NCI-H526 treated with DMSO at 0.1 percent for 48 hours (cell line): ENCODE measurements at places on chromosomes 5 and 9.

- no peak for DNase-seq
These were observed 20.3 kb downstream of the AK8 start for GRCh38 chr9:132857616-132858342.

GRCh38 chr5:6699357-6699756 is 13.9 kb upstream of the TENT4A start:
- no peak for DNase-seq

DNA sequence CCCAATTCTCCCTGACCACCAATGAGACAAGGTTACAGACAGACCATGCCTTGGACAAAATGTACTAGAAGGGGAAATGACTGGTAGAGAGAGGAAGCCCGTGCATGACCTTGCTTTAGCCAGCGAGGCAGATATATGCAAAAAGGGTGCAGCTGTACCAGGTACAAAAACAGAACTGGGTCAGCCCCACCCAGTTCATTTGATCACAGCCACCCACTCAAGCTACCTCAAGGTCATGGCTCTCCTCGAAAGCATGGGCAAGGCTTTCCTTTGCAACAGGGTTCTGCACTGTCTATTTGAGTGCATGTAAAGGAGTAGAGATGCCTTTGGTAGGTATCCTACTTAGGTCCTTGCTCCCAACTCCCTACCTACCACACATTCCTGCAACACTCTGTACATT is 33.3 kb downstream of the TLE1 start:
- no peak for DNase-seq

- no peak for DNase-seq
These were observed 61.1 kb downstream of the GRIA1 start for GRCh38 chr5:153551537-153552079.

- no peak for DNase-seq
These were observed 156.0 kb upstream of the MAST4 start for GRCh38 chr5:66440202-66440680.

- no peak for DNase-seq
These were observed 155.6 kb upstream of the NTRK2 start for GRCh38 chr9:84513979-84514378.

DNA sequence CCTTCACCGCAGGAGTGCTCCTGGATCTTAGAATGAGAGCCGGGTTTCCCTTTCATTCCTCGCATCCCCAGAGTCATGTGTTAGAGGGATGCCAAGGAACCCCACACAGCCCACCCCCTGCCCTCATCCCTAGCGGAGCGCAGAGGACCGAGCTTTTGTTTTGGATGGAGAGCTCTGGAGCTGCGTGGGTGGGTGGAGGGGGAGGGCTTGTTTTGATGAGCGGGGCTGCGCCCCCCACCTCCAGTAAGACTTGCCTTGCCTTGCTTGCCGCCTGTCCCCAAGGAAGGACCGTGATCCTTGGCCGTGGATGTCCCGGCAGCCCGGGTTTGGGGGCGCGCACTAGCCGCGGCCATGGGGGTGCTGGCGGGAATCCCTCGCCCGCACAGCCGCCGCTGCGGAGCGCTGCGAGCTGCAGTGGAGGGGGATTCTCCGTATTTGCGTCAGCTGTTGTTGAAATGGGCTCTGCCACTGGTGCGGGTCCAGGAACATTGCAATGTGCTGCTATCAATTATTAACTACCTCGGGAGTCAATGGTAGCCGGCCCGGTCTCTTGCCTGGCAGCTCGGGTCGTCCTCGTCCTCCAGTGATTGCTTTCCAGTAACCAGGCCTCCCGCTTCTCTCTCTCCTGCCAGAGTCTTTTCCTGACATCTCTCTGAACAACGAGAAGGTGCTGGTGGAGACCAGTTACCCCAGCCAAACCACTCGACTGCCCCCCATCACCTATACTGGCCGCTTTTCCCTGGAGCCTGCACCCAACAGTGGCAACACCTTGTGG is 1.0 kb downstream of the EGR1 start:
- DNase-seq: peak; percentile 18

DNA sequence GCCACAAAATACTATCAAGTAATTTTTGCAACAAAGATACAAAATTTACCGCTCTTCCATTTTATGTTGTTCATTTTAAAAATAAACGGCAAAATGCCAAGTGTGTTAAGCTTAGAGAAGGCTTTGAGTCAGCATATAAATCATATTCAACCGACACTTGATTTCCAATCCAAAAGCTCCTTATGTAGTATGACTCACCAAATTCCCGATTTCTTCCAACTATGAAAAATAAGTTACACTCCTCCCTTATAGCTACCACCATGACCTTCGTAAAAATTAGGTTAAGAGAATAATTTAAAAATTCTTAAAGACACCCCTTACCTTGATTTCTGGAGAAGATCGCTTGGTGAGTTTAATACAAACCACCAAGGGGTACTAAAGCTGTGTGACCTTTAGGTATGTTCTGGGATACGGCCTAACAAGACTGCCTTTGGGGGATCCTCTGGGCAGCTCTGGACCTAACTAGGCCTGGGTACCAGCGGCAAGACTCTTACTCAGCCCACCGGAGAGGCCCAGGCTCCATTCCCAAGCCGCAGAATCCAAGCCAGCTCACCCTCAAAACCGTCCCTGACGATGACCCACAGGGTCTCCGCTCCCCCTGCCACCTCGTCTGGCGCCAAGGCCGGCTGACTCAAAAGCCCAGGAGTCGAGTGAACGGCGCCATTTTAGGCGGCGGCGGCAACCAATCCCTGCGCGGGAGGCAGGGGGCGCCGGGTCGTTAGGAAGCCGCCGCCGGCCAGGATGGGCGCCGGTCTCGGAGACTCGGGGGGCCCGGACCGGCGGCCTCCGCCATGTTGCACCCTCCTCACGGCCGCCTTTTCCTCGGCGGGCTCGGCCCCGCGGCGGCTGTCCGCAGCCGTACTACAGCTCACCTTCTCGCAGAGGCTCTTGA is 739 bp downstream of the PPP2CA start:
- no peak for DNase-seq

- DNase-seq: peak; percentile 35
These were observed 232.8 kb upstream of the ZNF608 start for GRCh38 chr5:124979251-124979650.

DNA sequence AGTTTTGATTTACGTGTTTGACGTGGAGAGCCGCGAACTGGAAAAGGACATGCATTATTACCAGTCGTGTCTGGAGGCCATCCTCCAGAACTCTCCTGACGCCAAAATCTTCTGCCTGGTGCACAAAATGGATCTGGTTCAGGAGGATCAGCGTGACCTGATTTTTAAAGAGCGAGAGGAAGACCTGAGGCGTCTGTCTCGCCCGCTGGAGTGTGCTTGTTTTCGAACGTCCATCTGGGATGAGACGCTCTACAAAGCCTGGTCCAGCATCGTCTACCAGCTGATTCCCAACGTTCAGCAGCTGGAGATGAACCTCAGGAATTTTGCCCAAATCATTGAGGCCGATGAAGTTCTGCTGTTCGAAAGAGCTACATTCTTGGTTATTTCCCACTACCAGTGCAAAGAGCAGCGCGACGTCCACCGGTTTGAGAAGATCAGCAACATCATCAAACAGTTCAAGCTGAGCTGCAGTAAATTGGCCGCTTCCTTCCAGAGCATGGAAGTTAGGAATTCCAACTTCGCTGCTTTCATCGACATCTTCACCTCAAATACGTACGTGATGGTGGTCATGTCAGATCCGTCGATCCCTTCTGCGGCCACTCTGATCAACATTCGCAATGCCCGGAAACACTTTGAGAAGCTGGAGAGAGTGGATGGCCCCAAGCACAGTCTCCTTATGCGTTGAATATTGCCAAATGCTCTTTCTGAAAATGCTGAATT is 850 bp downstream of the RRAGA start:
- DNase-seq: peak; percentile 48

DNA sequence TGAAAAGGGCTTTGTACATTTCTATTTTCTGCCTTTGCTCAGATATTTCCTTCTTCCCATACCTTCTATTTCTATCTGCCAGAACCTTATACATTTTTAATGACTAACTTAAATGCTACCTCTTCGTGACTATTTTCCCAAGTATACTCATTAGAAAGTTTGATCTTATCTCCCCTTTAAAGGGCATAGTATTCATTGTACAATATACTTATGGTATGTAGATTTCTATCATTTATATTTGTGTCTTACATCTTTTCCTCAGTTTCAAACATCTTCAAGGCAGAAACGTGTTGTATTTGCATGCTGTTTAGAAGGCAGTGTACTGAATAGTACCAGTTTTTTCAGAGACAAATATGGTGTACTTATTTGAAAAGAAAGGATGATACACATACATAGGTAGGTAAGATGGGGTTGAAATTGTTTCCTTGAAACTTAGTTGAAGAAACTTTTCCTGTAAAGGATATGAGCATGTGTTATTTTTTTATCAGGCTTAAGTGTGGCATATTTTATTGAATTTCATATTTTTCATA is 518.1 kb upstream of the NUDT12 start:
- DNase-seq: no peak

DNA sequence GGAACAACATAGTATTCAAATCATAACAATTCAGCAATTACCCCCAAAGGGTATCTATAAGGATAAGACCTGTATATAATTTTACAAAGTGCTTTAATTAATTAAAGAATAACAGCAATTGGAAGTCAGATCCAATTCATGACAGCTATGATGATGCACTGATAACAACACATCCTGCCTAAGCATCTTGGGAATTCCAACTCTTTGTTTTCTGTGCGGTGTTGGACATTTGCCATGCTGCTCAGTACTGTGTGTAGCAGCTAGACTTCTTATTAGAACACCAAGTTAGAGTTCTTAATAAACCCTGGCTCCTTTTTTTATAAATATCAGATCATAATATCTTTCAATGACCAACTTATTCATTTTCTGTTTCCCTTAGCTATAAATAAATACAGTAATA is 209.0 kb downstream of the SEC61B start:
- no peak for DNase-seq

DNA sequence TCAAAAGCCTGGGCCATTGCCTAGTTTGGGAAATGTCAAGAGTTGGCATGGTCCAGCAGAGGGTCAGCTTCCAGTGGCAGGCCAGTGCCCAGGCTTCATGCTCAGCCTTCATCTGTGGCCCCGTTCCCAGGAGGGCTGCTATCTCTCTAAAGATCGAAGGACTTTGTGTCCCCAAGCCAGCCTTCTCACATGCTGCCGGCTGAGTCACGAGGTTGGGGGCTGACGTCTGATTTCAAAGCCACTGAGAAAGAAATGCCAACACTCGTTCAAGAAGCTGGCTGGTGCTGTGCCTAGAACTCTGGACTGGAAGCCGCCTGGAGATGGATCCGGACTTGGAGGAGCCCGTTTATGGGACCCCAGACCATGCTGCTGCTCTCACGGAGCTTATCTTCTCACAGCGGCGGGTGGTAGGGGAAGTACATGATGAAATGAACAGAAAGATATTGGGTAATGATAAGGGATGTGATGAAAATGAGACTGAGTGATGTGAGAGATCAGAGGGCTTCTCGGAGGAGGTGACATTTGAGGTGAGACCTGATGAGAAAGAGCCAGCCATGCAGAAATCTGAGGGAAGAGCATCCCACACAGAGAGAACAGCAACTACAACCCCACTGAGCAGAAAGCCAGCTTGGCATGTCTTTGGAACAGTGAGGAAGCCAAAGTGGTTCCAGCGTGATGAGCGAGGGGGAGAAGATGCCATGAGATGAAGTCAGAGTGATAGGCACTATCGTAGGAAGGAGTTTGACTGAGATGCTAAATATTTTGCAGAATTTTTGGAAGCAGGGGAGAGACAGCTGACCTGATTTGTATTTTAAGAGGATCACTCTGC is 54.9 kb upstream of the BOD1 start:
- DNase-seq: no peak

DNA sequence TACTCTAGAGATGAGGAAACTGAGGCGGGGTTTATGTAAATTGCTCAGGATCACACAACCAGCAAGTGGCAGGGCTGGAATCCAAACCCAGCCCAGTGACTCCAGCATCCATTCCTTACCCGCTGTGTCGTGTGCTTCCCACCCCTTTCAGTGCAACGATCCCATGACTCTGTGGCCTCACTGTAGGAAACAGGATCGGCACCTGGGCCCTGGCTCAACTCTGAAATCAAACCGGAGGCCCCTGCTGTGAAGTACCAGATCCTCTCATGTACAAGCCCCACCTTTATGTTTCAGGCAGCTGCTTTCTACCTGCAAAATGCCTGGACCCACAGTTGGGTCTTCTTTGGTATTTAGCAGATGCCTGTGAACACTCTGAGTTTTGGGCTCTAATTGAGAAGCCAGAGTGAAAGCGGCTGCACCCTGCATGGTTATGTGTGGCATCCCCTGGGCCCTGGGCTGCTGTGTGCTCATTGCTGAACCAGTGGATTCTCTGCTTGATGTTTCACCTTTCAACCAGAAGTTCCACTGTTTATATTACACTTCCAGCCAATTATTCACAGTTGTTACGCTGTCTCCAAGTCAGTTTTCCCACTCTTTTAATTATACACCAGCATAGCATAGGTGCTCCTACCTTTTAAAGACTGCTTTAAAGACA is 36.7 kb downstream of the ABLIM3 start:
- DNase-seq: no peak

GRCh38 chr9:79551994-79552393 is 19.8 kb upstream of the TLE4 start:
- DNase-seq: no peak

- DNase-seq: no peak
These were observed 11.1 kb downstream of the NIPSNAP3B start for GRCh38 chr9:104774831-104775573.

DNA sequence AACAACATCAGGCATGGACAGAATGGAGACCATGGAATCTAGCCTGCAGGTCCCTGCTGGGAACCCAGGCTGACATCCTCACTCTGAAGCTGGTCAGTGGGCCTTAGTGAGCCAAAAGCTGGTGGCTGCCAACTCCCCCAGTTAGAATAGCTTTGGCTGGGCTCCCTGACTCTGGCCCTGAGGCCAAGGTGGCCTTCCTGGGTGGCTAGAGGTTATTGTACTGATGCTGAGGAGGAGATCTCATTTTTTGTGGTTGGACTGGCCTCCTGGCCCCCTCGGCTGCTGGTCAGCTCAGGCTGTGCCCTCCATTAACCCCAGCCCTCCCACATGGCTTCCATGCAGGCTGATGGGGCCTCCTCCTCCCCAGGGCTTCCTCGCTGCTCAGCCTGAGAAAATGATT is 101.2 kb upstream of the PANK3 start:
- DNase-seq: no peak

- no peak for DNase-seq
These were observed 172.2 kb upstream of the ZNF608 start for GRCh38 chr5:124918618-124919017.

DNA sequence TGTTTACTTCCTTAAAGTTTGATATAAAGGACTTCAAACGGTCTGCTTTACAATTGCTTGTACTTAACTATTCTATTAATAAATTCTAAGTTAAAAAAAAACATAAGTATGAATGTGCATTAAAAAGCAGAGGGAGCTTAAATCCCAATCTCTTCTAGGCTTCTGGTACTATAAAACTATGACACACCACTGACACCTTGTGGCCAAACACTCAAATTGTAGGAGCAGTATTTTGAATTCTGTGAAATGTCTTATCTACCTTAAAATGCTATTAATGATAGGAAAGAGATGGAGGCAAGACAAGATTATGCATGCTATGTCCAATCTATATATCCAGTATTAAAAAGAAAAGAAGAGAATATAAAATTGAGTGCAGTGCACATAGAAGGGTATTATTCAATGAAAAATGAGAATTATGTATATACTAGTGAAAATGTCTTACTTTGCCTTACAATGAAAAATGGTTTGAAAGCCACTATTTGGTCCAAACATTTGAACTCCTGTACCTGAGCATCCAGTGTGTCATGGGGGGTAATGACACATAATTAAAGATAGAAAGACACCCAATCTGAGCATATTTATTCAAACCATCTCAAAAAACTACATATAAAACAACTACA is 87.6 kb downstream of the ERP44 start:
- DNase-seq: peak; percentile 34

GRCh38 chr9:17088566-17088965 is 46.3 kb upstream of the CNTLN start:
- DNase-seq: no peak

GRCh38 chr9:135950135-135950682 is 11.0 kb downstream of the UBAC1 start:
- DNase-seq: no peak
